ENCODE measurements at places on chromosomes 16 and 17. TPM values are rescaled to one million over a fixed set of nuclear protein-coding genes. Genes with fewer than 3 reads are reported as not detected.

DNA sequence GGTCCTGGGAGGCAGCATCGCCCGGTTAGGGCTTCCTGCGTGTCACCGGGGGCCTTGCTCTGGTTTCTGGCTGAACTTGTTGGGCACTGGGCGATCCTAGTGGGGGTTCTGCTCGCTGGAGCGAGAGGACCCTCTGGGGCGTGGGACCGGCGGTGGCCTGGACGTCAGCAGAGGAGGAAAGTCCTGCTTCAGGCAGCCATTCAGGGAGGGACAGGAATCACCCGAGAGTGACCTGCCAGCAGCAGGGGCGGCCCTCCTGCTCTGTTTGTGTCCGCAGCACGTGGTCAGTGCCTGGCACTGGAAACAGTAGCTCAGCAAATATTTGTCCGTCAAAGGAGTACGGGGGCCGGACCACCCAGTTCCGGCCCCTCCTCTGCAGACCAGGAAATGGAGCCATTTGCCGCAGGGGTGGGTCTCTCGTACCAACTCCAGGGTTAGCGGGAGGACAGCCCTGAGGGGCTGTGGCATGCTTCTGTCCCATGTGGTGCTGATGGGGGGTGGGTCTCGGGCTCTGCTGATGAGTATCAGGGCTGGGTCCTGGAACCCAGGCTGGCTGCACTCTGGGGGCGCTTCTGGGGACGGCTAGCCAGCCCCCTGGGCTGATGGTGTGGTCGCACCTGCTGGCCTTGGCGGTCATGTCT lies 48.3 kb downstream of the BAIAP2 start:
- DNase-seq, result peak; percentile 40

Gene ACSM2A
- under 0.01 TPM for total RNA-seq

GRCh38 chr17:68821860-68822696 lies 133.1 kb downstream of the ABCA8 start:
- peak; percentile 89 for DNase-seq

GRCh38 chr16:68234188-68235107 lies 1.5 kb downstream of the ESRP2 start:
- no peak for DNase-seq

Gene ZNF597
- 2.4 TPM for total RNA-seq

- no peak for DNase-seq
These were observed 30.6 kb downstream of the FAM20A start for GRCh38 chr17:68570526-68570925.

- no peak for DNase-seq
These were observed 201.2 kb upstream of the RPL38 start for GRCh38 chr17:74002241-74002640.

Gene KRTAP4-1
- total RNA-seq, result not detected

DNA sequence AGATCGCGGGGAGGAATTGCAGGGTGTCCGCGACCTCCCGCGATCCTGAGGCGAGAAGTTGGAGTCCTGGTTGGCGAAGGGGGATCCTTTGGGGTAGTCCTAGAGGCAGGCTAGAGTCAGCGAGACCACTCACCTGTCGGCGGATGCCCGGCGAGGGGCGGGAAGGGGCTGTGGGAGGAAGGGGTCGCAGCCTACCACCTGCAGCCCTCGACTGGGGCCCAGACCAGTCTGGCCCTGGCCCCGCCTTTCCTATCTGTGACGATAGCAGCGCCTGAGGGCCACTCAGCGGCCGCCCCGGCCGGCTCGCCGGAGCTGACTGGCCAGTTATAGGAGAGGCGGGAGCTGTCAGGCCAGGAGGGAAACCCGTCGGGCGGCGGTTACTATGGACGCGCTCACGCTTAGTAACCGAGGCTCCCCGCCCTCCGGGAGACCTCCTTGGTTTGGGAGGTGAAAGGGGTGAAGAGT lies at the start of gene TEKT3:
TEKT3 (minus strand) TSS at position 213 of the 465 bp plus-strand sequence. CDS start 10,012 bp downstream, outside the sequence.
- DNase-seq, result peak; percentile 73

GRCh38 chr16:19657831-19658230 lies 60.2 kb downstream of the KNOP1 start:
- no peak for DNase-seq

DNA sequence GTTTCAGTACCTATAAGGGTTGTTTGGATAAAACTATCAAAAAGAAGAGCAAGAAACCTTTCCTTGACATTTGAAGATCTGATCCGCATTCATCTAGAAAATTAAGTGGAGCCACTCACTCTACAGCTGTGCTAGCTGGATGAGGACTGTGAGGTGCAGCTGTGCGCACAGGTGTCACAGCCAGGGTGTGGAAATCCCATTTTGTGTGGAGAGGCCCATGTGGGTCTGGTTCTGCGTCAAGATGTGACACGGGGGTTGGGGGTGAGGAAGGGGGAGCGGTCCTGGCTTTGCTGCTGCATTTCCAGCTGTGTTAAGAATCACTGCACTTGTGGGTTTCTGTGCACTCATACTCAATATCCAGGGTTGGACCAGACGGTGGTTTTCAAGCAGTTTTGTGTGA lies 70.7 kb downstream of the CLEC16A start:
- no peak for DNase-seq

DNA sequence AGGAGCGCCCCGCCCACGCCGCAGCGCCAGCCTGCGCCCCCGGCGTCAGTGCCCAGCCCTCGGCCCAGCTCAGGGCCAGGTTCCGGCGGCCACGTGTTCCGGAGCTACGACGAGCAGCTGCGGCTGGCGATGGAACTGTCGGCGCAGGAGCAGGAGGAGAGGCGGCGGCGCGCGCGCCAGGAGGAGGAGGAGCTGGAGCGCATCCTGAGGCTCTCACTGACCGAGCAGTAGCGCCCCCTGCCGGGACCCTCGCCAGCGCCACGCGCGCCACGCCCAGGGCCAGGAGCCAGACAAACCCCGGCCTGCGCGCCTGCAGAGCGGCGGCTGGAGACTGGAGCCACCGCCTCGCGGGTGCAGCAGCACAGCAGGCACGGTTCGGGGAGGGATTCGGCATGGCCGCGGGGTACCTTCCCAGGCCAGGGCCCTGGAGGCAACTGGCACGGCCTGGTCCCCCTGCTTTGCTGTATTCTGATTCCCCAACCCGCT lies 9.3 kb downstream of the CORO6 start:
- peak; percentile 95 for DNase-seq
